ENCODE measurements at places on chromosomes 3 and 15.

DNA sequence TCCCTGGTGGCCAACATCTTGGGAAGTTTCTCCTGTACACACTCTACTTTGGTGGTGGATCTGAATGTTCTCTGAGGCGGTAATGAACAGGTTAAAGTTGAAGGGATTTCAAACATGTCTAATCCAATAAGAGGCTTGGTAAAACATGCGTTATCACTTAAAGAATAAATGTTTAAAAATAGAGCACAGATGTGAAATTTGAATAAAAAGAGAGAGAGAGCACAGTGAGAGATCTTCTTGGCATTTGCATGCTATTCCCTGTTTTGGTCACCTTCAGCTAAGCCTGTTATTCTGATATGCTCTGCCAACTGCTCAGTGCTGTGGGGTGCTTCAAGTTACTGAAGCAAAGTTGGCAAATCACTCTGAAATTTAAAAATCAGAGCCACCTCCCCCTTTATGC, 237.7 kb upstream of the WNT5A start:
- DNase-seq: no peak

DNA sequence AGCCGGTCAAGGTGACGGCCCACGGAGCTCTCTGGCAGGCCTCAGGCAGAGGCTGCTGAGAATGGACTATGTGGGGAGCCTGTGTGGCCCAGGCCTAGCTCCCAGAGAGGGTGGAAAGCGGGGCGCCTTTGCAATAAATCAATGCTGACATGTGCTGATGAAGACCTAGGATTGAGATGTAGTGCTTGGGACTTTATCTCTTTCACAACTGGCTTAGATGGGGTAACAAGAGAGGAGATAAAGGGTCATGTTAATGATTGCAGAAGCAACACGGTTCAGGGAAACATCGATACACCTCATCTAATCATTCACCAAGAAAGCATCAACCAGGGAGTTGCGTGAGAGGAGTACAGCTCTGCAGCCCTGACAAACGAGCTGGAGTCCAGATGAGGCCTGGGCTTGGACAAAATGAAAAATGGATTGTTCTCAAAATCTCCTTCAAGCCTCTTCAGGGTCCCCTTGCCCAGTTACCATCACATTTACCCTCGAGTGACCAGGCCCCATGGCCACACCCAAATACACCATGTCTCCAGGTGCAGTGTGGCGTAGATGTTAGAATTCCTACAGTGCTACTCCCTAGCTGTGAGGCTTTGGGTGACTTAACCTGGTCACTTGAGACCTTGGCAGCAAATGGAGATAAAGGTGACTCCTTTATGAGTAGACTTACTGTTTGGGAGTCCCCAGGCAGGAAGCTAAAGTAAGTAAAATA, 146.4 kb upstream of the LIPC start:
- DNase-seq: no peak

- no peak for DNase-seq
Measured at GRCh38 chr3:64349551-64349950, 124.3 kb upstream of the PRICKLE2 start.

DNA sequence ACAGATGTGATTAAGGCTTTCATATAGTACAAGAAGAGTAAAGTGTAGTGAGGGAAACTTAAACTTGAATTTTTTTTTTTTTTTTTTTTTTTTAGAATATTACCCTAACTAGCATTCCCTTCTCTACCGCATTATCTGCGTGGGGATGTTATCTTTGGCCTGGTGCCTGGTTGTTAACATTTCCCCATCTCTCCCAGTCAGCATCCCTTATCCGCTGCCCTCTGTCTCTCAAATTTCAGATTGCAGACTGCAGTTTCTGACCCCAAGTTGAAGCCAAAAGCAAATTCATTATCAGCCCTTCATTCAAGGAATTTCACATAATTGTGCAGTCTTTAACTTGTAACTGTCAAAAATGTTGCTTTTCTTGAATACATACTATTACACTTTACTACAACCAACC, 353.0 kb downstream of the PLOD2 start:
- no peak for DNase-seq

DNA sequence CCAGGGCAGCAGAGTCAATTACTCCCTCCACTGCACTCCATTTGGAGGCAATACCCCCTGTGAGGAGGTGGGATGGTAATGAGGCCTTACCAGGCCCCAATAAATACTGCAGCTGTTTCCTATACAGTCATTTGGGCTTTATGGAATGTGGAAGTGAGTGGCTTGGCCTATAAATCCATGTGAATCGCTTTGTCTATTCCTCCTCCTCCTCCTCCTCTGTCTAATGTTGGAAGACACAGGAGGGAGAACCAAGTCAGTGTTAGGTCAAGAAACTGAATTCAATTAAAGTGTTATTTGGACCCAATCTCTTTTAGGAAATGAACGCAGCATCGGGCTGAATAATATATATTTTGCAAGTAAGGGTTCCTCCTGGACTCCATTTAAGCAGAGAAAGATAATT, 17.3 kb upstream of the SRGAP3 start:
- DNase-seq: no peak

DNA sequence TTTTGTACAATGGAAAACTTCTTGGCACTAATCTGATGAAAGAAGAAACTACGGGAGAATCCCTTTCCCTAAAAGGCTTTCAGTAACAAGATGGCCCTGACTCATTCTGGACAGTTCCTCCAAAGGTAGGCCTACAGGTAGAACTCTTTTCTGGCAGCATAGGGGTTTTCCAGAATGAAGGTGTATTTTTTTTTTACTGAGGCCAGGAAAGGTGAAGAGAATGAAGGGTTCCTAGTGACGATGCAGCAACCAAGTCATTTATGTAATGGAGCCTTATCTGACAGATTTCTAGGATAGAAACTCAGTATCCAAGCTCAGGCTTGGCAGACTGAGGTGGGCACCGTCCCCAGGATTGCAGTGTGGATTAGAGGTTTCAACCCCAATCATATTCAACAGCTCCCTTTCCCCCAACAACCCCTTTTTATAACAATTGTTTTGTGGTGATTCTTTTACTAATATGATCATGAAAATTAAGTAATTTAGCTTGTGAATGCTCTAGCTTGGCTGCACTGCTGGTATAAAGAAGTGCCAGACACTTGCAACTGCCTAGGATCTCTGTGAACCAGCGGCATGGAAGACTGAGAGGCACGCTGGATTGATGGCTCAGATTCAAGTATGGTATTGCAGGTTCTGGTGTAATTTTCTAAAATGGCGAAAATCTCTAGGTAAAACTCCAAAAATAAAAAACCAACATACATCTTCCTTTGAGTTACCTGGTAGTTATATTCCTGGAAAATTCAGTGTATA, 8.7 kb upstream of the TRIM69 start:
- no peak for DNase-seq

- DNase-seq: no peak
Measured at GRCh38 chr3:3296979-3297381, 117.5 kb upstream of the CRBN start.

DNA sequence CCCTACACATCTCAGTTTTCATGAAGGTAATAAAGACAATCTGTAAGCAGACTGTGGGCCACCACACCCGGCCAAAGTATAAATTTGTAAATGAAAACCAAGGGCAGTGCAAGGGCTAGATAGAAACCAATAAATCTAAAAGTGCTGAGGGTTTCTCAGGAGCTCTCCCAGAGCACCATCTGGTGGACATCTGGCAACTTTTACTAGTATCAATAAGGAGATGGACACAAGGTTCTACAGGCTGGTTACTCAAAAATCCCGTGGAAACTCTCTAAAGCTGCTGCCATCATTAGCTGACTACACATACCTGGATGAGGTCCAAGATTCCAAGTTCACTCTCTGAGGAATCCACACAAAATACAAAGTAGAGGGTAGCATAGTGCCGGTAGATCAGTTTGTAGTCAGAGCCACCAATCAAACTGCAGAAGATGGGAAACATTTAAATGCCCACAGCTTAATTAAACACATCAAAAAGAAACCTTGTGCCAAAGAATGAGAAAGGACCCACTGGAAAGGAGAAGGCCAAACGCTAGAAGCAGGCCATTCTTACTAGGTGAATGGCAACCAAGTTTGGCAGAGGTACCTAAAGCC, 5.5 kb downstream of the AP3S2 start:
- DNase-seq: no peak

GRCh38 chr15:29936353-29937049, 114.2 kb upstream of the TJP1 start:
- DNase-seq: no peak

GRCh38 chr3:122797291-122797690, 2.4 kb downstream of the SLC49A4 start:
- DNase-seq: no peak

- DNase-seq: no peak
Measured at GRCh38 chr15:27095886-27096624, 125.1 kb downstream of the GABRG3 start.

DNA sequence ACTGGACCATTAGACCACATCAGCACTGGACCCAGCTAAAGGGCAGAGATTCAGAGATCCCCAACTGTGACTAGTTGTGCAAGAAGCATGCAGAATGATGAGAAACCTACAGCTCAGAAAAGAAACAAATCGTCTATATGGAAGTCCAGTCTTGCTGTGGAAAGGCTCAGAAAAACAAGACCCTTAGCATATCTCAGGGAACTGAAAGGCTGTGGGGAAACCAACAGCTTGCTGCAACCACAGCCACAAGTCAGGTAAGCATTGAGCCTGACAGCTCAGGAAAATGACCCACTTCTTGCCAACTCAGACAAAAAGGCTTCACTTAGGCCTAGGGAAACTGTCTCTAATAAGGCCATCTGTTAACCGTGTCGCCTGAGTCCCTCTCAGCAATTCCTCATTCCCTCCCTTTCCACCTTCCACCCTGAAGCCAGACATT, 145.6 kb downstream of the LSAMP start:
- no peak for DNase-seq

GRCh38 chr3:55585856-55586255, 98.8 kb upstream of the WNT5A start:
- no peak for DNase-seq

- no peak for DNase-seq
Measured at GRCh38 chr3:172112078-172112733, 72.8 kb downstream of the FNDC3B start.

GRCh38 chr3:5197470-5198312, 10.2 kb downstream of the EDEM1 start:
- DNase-seq: no peak

- no peak for DNase-seq
Measured at GRCh38 chr3:10523561-10523960, 18.2 kb upstream of the ATP2B2 start.

DNA sequence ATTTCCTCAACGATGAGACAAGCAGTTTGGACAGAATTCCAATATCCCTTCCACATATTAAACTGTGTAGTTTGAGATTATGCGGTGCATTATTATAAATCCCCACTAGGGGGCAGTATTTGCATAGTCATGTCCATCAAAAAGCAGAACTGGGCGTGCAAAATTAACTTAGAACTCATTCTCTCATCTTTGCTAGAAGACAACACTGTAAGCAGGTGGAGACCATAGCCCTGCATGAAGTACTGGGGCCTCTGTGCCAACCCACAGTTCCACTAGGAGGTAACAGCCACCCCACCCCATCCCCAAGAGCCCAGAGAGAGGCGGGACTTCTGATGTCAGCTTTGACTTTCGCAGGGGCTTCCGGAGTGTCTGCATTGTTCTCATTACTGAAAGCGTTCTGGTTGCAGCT, 106.6 kb upstream of the TMC3 start:
- peak; percentile 40 for DNase-seq

DNA sequence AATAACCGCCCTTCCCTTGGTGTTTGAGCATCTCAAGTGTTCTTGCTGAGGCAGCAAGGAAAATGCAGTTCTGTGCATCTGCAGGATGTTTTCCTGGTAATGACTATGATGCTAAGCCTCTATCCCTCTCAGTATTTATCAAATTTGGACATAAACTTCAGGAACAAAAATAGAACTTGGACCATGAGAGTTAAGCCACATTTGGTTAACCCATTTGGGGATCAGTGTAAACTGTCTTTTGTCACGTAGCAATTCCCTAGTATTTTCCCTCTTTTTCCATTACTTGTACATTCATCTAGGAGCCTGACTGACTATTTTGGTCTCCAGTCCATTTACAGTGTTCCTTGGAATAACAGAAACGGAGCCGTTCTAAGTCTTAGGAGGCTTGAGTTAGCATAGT, 250.8 kb downstream of the RBMS3 start:
- DNase-seq: no peak

- no peak for DNase-seq
Measured at GRCh38 chr3:14592390-14592789, 52.2 kb upstream of the GRIP2 start.

DNA sequence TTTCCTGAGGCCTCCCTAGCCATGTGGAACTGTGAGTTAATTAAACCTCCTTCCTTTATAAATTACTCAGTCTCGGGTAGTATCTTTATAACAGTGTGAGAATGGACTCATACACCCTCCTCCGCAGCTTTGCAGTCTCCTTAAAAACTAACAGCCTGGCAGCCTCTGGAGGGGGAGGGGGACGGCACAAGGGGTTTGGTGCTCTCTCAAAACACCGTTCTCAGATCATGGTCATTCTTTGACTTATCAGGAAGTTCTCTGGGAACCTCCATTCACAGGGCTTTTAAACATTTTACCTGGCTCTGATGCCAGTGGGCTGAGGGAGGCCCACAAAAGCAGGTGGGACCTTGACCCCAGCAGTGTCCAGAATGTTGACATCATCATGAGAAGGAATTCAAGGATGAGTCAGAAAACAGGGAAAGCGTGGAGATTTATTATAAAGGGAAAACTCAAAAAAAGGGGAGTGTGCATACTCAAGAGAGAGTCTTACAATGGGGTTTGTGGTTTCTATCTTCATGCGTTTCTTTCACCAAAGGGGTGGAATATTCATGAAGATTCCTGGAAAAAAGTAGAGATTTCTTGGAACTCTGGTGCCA, 43.9 kb downstream of the ONECUT1 start:
- no peak for DNase-seq

DNA sequence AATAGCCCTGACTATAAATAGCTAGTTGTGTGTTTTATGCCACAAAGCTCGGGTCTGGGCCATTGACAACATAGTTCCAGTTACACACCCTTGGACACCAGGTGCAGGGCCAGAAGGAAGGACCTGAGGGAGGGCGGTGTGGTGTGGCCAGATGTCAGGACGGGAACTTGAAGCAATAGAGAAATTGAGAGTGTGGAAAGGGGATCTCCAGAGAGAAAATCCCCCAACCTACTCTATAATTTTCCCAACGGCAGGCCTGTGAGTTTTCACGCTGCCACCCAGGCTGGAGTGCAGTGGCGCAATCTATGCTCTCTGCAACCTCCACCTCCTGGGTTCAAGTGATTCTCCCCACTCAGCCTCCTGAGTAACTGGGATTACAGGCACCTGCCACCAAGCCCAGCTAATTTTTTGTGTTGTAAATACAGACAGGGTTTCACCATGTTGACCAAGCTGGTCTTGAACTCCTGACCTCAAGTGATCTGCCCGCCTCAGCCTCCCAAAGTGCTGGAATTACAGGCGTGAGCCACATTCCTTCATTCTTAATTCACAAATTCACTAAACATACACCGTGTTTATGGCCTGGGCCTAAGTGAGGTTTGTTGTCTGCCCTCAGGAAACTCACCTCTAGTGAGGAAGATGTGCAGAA, 70.8 kb upstream of the KLF13 start:
- no peak for DNase-seq

GRCh38 chr3:100836661-100837060, 127.4 kb downstream of the TFG start:
- no peak for DNase-seq
